ENCODE measurements at places on chromosomes 11 and 22.

GRCh38 chr11:111797145-111797581 is 31.0 kb upstream of the PPP2R1B start:
- DNase-seq, result peak; percentile 66

GRCh38 chr11:118856314-118856713 is 27.4 kb upstream of the CXCR5 start:
- DNase-seq, result no peak

GRCh38 chr11:25436326-25436725 is 895.6 kb upstream of the ANO3 start:
- DNase-seq, result no peak

DNA sequence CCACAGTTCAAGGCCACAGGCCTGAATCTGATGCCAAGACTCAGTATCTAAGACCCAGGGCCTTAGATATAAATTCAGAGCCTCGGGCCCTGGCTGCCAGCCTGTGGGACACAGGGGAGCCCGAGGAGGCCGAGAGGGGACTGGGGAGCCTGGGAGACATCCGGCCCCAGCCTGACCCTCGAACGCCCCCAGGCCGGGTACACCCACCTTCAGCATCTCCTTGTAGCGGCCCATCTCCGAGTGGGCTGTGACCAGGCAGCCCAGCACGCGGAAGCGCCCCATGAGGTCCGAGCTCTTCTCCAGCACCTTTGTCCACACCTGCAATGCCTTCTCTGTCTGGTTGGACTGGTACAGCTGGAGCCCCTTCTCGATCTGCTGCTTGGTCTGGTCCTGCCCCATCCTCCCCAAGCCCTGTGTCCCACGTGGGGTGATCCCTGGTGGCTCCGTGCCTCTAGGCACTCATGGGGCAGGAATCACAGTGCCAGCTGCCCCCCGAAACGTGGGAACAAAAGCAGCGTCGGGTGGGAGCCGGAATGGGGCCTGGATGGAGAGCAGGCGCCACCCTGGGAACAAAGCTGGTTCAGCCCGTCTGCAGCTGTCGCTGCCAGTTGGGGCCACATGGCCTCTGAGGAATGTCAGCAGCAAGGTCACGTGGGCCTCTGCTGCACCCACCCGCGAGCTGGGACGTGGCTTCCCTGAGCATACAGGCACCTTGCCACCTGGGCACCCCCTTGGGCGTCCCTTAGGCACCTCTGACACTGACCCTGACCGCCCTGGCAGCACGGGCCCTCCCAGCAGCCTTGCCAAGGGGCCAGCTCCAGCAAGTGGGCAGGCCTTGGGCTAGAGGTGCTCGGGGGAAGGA is at the start of gene RAPSN:
RAPSN (minus strand) TSS at position 571 of the 862 bp plus-strand sequence; CDS start at position 399, 172 bp downstream.
- no peak for DNase-seq

DNA sequence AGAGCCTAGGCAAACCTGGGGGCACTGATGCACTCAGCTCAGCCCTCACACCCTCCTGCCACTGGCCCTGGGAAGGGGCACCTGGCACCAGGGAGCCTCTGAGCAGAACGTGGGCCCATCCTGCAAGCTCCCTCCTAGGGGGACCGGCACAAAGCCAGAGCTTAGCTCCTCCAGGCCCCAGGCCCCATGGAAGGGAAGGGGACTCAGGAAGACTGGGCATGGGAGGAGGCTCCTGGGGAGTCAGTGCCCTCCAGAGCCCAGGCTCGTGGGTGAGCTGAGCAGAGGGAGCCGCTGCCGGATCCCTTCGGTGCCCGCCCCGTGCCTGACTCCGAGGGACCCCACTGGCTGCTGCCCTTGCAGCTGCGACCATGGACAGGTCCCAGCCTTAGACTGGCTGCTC is 28.5 kb downstream of the ADA2 start:
- DNase-seq, result no peak

- DNase-seq, result no peak
Measured at GRCh38 chr11:128524172-128524571, 63.2 kb downstream of the ETS1 start.

DNA sequence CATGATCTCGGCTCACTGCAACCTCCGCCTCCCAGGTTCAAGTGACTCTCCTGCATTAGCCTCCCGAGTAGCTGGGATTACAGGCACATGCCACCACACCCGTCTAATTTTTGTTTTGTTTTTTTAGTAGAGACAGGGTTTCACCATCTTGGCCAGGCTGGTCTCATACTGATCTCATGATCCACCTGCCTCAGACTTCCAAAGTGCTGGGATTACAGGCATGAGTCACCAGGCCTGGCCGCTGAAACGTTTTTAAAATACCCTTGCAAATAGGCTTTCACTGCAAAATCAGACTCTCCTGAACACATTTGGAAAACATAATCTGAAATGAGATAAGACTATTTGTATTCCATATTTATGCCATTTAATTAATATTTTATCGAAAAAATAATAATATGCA is 826.1 kb upstream of the CNTN5 start:
- peak; percentile 8 for DNase-seq

GRCh38 chr11:22984045-22984444 is 123.8 kb upstream of the CCDC179 start:
- DNase-seq, result no peak

DNA sequence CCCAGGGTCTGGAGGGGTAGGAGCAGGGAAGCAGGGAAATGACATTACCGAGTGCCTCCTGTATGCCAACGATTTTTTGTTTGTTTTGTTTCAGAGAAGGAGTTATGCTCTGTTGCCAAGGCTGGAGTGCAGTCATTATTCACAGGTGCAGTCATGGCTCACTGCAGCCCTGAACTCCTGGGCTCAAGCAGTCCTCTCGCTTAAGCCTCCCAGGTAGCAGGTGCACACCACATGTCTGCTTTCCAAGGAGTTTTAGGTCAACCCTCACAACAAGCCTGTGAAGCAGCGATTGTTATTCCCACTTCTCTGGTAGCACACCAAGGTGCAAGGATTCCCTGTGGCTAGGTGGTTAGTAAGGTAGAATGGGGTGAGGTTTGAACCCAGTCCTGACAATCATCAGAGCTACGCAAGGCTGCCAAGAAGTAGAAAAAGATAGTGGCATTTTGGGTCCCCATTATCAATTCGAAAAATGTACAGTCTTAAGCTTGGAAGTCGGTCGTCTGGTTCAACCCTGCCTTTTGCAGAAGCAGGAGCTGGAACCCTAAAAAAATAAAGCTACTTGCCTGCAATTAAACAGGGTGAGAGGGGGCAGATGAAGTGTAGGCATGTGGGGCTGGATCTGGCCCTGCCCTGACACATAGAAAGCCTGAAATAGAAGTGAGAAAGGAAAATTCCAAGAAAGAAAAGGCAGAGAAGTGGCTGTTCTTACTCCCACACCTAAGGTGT is 9.1 kb downstream of the UCP3 start:
- DNase-seq, result no peak

DNA sequence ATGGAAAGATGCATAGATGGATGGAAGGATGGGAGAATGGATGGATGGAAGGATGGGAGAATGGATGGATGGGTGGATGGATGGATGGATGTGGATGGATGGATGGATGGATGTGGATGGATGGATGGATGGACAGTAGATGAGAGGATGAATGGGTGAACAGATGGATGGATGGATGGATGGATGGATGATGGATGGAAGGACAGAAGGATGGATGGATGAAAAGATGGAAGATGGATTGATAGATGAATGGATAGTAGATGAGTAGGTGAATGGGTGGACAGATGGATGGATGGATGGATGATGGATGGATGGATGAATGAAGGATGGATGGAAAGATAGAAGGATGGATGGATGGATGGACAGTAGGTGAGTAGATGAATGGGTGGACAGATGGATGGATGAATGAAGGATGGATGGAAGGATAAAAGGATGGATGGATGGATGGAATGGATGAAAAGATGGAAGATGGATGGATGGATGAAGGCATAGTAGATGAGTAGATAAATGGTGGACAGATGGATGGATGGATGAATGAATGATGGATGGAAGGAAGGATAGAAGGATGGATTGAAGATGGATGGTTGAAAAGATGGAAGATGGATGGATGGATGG is 15.5 kb downstream of the FGF3 start:
- DNase-seq, result no peak

DNA sequence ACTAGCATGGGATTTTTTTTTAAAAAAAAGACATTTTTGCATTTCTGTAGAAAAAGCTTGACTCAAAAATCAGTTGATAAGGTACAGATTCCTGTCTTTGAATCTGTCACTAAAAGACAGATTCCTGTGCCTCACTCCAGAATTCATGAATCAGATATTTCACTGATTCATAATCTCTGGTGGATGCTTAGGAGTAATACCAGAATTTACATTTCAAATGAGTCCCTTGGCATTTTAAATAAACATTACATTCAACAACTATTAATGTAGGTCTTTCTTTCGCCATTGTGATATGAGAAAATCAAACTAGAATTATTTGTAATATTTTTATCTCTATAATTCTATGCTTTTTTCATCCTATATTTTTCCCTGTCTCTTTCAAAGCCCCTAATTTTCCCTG is 128.3 kb downstream of the APIP start:
- DNase-seq, result no peak

Data from iris pigment epithelial cell (primary cell).